ENCODE measurements at places on chromosomes 12 and 14. TPM values are rescaled to one million over a fixed set of nuclear protein-coding genes. Genes with fewer than 3 reads are reported as not detected.

- DNase-seq = no peak
These were observed 255.5 kb downstream of the RASSF9 start for GRCh38 chr12:85580562-85581168.

DNA sequence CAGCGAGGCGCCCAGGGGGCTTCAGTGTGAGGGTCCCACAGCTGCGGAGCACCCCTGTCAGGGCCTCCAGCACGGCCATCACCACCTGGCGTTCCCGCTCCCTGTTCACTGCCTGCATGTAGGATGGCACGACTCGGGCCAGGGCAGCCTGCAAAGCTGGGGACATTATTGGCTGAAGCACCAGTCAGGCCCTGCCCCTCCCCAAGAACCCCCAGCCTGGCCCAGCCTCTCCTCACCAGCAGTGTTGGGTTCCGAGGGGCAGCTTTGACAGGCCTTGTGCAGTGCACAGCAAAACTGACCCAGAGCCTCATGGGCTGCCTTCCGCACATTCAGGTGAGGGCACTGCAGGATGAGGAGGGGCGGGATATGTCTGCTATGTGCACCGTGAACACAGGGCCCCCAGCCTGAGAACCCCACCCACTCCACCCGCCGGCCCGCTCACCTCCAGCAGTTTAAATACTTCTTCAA, 5.6 kb downstream of the IPO4 start:
- DNase-seq = no peak

- DNase-seq = no peak
These were observed 102.8 kb upstream of the FGD4 start for GRCh38 chr12:32296567-32296966.

- DNase-seq = no peak
These were observed 1500.2 kb upstream of the FLRT2 start for GRCh38 chr14:84029720-84030119.

DNA sequence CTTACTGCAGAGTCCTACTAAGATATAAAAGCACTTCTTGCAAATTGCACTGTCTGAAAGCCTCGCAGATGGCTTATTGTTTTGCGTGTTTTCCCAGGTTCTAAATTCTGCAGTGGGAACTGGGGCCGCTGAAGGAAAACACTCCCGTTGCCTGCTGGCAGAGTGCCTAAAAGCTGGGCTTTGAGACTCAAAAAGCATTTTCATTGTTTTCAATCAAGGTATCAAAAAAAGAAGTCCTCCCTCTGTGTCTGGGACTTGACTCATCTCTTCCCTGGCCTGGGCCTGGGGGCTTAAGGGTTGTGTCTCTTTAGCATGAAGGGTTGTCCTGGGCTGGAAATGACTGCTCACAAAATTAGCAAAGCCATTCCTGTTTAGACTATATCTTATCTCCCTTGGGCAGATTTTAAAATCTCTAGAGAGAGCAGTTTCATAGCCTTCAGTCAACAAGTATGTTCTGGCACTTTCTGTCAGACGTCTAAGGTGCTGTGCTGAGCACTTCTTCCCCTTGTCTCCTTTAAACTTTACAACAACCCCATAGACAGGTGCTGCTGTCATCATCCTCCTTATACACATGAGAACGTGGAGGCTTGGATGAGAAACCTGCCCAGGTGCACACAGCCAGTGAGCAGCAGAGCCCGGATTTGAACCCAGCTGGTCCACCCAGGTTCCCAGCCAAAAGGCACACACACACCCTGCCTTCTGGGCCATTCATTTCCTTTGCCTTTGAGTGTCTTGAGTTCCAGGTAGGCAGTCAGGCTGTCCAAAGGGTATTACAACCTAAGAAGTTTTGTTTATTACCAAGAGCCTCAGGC, 31.1 kb downstream of the ELK3 start:
- DNase-seq = no peak

DNA sequence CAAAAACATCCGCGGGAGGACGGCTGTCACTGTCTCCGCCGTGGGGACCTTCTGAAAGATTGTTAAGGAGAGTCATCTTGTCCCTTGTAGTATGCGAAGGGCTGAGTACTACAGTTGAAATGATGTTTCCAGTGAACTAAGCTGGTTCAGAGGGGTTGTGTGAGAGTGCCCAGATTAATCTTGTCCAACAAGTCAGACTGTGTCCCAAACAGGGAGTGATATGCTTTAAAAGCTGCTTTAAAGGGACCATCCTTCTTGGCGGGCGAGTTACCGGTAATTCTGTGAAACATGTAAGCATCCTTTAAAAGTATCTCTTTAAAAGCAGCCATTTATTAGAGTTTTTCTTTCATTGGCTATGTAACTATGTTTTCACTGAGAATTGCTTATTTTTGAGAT, 1.1 kb downstream of the WDR20 start:
- DNase-seq = no peak

DNA sequence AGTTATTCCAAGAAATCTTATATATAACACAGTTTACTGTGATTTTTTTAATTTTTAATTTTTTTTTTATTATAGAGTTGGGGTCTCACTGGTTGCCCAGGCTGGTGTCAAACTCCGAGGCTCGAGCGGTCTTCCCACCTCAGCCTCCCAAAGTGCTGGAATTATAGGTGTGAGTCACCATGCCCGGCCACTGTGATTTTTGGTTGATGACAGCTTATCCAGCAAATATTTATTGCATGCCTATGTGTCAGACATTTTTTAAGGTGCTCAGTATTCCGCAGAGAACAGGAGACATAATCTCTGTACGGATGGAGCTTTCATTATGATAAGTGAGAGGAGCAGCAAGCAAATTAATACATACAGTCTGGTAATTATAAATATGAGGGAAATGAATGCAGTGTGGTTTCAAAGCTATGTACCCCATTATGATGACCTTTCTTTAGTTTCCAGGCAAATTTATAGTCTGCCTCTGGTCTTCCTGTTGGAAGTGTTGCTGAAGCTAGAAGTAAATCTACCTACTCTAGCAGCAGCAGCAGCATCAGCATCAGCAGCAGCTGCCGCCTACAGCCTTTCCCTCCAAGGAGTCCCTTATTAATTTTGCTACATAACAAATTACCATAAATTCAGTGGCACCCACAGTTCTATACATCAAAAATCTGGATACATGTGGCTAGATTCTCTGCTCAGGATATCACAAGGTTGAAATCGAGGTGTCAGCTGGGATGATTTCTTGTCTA, 32.3 kb downstream of the FRS2 start:
- DNase-seq = no peak

GRCh38 chr14:105126126-105126980, 42.2 kb downstream of the JAG2 start:
- peak; percentile 31 for DNase-seq

GRCh38 chr12:96242597-96242996, 48.4 kb downstream of the ELK3 start:
- no peak for DNase-seq

GRCh38 chr14:99348816-99349614, 77.0 kb upstream of the BCL11B start:
- no peak for DNase-seq

Gene RNASE7
- total RNA-seq = not detected

Gene FOXN4
- not detected for total RNA-seq

Gene GSC
- total RNA-seq = 4.5 TPM

Gene TSPAN19
- total RNA-seq = 0.58 TPM

Gene DBX2
- total RNA-seq = 0.13 TPM

Gene PMCH
- not detected for total RNA-seq

Gene TTLL5
- 44.0 TPM for total RNA-seq

Gene PTGDR
- total RNA-seq = 4.2 TPM
